Karpas-422 (cell line): ENCODE measurements at places on chromosomes 12 and 14. TPM values are rescaled to one million over a fixed set of nuclear protein-coding genes. Genes with fewer than 3 reads are reported as not detected.

Gene OTUB2
- not detected in 2 replicates for total RNA-seq

GRCh38 chr12:22034709-22035506 lies 11.1 kb upstream of the CMAS start:
- DNase-seq, result no peak

Gene CEBPE
- total RNA-seq, result 0.11 TPM in 1 of 2 replicates, not detected in the other

Gene FIGNL2
- total RNA-seq, result not detected in 2 replicates

- no peak for DNase-seq
Observed at GRCh38 chr14:47606566-47606965, 68.8 kb downstream of the MDGA2 start.

DNA sequence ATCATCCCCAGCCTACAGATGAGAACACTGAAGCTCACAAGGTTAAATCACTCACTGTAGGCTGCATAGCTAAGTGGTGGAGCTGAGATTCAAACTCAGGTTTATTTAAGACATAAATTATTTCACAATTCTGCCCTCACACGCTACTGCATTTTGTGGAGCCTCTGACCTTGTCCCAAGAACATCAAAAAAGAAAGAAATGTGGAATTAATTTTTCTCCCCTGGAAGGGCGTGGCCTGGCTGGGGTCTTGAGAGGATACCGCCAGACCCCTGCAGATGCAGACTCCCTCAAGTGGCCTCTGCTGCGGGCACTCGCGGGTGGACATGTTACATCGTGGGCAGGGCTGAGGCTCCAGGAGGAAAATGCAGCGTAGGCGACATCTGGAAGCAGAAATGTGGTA lies 40.6 kb downstream of the LTBP2 start:
- DNase-seq, result no peak

Gene PTPRB
- 0.07 TPM in 1 of 2 replicates, not detected in the other for total RNA-seq

DNA sequence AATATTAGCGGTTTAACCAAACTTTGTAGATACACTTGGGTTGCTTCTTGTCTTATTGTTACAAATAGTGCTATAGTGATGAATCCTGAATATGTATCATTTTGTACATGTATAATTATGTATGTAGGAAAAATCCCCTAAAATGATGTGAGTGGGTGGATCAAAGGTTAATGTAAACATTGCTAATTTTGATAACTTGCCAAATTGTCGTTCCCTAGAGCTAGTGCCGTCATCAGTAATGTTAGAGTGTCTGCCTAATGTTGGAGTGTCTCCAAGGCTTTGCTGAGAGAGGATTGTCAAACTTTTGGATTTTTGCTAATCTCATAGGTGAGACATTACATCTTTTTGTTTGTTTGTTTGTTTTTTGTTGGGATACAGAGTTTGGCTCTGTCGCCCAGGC lies 44.4 kb downstream of the AEBP2 start:
- no peak for DNase-seq

Gene TMEM229B
- total RNA-seq, result 60.2 and 84.7 TPM in 2 replicates

GRCh38 chr12:32107359-32108267 lies 966 bp downstream of the BICD1 start:
- peak; percentile 62 for DNase-seq

Gene TPPP2
- total RNA-seq, result not detected in 2 replicates

- DNase-seq, result peak; percentile 80
Observed at GRCh38 chr14:35808076-35808637, 938 bp downstream of the RALGAPA1 start.

- DNase-seq, result no peak
Observed at GRCh38 chr12:52043386-52044212, 7.6 kb upstream of the NR4A1 start.

Gene KSR2
- 0.04 TPM in 1 of 2 replicates, not detected in the other for total RNA-seq

Gene ASIC1
- total RNA-seq, result 17.9 and 26.7 TPM in 2 replicates

Gene P2RX7
- total RNA-seq, result 0.18 TPM in 1 of 2 replicates, not detected in the other

DNA sequence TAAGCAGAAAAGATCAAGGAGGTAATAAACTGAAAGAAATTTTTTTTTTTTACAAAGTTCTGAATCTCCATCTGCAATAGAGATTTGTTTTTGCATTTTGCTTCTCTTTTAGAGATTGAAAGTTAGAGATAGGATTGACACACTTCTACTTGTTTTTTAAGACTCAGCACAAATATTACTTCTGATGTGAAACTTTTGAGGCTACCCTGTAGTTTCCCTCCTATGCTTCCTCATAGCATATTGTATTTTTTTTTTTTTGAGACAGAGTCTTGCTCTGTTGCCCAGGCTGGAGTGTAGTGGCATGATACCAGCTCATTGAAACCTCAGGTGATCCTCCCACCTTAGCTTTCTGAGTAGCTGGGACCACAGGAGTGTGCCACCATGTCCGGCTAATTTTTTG lies 32.1 kb upstream of the SGPP1 start:
- DNase-seq, result no peak

DNA sequence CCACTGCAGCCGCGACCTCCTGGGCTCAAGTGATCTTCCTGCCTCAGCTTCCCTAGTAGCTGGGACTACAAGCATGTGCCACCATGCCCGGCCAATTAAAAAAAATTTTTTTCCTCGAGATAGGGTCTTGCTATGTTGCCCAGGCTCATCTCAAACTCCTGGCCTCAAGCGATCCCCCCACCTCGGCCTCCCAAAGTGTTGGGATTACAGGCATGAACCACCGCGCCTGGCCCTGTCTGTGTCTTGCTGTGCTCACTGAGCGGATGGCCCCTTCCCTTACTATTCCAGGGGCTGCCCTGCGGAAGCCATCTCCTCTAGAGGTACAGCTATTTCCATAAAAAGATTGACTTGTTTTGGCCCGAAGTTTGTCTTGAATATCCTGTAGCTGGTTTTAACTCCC lies 20.1 kb downstream of the SNRNP35 start:
- DNase-seq, result no peak

GRCh38 chr12:82817368-82817767 lies 130.7 kb downstream of the TMTC2 start:
- no peak for DNase-seq

Gene ZC2HC1C
- total RNA-seq, result 1.1 and 2.9 TPM in 2 replicates

Gene EIF2S3B
- total RNA-seq, result 0.78 and 1.0 TPM in 2 replicates

DNA sequence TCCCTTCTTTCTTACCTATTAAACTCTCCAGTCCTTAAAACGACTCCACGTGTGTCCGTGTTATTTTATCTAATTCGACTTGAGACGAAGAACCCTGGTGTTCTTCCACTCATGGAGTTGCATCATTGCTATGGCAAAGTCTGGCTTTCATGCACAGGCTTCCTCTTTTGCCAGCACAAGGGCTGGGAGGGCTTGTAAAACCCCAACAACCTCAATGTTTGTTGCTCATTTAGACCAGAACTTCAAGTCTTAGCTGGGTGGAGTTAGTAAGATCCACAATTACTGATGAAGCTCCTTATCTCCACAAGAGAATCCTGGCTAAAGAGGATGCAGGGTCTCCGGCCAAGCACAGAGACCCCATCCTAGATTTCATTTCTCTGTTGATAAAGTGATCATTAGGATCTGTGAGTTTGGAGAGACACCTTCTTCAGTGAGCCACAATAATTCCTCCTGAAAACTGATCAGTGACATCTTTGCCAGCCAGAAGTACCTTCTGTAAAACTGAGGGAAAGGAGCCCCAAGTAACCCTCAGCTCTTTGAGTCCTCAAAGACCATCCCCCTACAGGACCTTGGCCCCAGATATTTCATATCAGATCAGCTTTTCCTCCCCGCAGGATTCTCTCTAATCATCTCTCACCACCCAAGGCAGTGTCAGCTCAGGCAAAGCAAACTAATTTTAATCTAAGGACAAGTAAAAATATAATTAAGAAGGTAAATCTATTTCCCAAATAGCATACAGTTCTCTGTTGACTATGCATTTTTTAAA lies 514.6 kb downstream of the FUT8 start:
- DNase-seq, result no peak

GRCh38 chr12:50166799-50167048 lies 445 bp downstream of the CERS5 start:
- peak; percentile 82 for DNase-seq

- DNase-seq, result no peak
Observed at GRCh38 chr14:69010648-69011047, 31.5 kb upstream of the ACTN1 start.

Gene IGFBP6
- total RNA-seq, result 0.54 TPM in 1 of 2 replicates, not detected in the other

GRCh38 chr12:9255837-9256236 lies 47.6 kb upstream of the PZP start:
- no peak for DNase-seq

DNA sequence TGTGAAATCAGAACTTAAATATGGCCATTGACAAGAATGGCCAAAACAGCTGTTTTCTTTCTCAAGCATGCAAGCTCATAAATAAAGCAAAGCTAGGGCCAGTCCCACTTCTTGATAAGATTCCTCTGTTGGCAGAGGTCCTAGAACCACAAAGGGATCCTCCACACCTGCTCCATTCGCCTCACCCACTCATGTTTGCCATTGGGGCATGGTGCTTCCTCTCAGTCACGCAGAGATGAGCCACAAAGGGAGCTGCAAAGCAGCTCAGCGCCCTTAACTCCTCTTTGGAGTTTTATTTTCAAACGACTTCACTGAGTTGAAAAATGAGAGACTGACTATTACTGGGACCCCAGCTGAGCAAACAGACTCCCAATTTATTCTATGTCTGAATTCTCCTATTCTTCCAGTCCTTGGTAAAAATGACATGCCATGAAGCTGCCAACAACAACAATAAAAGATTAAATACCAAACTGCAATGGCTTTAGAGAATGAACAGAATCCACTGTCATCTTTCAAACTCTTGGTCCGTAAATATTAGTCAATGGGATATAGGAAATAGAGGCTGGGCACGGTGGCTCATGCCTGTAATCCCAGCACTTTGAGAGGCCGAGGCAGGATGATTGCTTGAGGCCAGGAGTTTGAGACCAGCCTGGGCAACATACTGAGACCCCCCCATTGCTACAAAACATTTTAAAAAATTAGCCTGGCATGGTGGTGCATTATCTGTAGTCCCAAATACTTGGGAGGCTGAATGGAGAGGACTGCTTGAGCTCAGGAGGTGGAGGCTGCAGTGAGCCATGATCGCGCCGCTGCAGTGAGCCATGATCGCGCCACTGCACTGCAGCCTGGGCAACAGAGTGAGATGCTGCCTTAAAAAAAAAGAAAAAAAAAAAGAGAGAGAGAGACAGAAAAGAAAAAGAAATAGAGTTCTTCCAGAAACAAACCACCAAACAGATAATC lies 16.4 kb downstream of the MANSC1 start:
- DNase-seq, result no peak

DNA sequence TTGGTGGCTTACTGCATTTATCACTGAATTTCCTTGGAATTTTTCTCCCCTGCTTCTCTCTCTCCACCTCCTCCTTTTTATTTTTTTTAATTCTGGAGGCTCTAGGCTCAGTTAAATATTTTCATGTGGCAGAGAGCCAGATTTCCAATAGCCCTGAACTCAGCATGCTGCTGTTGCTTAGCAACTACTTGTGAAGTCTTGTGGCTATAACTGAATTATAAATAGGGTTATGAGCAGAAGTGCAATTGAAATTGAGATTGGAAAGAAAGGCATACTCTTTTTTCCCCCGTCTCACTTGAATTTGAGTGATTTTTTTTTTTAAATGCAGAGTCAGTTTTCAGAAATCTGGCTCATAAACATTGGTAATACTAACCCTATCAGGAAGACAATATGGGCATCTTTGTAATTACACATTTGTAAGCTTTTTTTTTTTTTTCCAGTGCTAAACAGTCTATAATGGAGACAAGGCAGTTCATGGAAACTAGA lies 38.3 kb downstream of the ATF7IP start:
- DNase-seq, result peak; percentile 88

- DNase-seq, result no peak
Observed at GRCh38 chr14:84312551-84312950, 1217.4 kb upstream of the FLRT2 start.

- DNase-seq, result no peak
Observed at GRCh38 chr14:73889376-73889775, 2.7 kb downstream of the ZNF410 start.

DNA sequence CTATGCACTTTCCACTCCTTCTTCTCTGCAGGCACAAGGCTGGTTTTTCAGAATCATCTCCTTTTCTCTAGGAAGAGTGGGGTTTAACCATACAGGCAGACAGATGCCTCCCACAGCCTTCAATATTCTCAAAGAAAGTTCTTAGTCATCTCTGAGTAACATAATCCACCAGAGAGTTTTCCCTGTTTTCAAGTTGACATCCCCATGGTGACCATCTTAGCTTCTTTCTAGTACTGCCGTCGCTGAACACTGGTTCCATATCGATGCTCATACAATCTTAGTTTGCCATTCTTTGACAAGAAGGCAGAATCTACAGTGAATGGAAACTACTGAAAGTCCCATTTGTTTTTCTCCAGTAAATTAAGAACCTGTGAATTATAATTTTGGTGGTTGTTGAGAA lies 28.6 kb downstream of the TPH2 start:
- DNase-seq, result peak; percentile 10

DNA sequence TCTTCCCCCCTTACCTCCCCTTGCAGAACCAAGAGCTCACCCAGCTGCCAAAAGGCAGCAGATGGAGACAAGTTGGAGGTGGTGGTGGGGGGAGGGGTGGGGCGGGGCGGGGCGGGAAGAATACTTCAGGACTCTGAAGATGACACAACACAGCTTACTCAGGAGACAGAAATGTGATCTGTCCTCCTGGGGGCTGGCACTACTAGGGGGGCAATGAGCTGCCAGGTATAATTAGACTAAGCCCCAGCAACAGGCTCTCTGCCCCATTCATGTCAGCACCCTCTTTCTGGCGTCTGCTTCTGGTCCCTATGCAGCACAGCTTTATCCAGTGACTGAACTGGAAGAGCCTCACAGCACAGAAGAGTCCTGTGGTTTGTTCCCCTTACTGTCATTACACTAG lies 407.0 kb downstream of the MED13L start:
- DNase-seq, result no peak

DNA sequence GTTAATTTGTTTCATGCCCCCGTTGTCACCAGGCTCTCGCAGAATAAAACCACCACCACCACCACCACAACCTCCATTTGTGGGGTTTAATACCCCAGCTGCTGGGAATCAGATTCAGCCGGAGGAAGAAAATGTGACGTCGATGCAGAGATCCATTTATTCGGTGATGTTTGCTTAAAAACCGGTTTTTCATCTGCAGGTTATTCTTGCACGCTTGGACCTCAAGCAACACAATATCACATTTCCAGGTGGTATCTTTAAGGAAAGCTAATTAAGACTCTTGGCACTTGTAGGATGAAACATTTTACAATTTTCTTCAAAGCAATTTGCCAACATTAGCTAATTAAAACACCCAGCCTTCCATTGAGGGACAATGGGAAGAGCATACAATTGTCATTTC lies 39.8 kb downstream of the SPRING1 start:
- DNase-seq, result no peak

DNA sequence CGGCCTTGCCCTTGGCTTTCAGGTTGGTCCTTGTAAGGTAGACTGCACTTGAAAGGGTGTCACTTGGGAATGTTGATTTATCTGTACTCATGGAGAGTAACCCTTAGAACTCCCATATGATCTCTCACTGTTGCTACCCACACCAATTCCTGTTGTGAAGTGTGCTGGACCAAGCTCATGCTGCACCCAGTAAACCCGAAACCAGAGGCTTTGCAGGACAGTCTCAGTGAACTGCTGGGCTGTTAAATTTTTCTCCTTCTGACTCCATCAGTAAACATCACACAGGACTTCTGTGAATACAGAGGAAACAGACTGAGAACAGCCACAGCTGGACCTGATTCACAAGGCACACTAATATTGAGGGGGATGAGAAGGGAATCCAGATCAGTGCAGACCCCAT lies 783.0 kb downstream of the TMEM121 start:
- no peak for DNase-seq

Gene AQP6
- 0.04 and 0.79 TPM in 2 replicates for total RNA-seq

Gene RAB2B
- total RNA-seq, result 37.6 and 40.3 TPM in 2 replicates
